ENCODE measurements at places on chromosomes 5 and 9. TPM values are rescaled to one million over a fixed set of nuclear protein-coding genes. Genes with fewer than 3 reads are reported as not detected.

The ZDHHC11B gene
- total RNA-seq = 0.29 TPM

The FOXD4 gene
- 0.17 TPM for total RNA-seq

The DOCK8 gene
- total RNA-seq = 0.44 TPM

The CCNI2 gene
- not detected for total RNA-seq

The TMEM232 gene
- 7.6 TPM for total RNA-seq

The MARVELD2 gene
- total RNA-seq = 0.17 TPM

The TEK gene
- 6.4 TPM for total RNA-seq

The GHR gene
- 3.5 TPM for total RNA-seq

The HACD4 gene
- 16.3 TPM for total RNA-seq

The GABRB2 gene
- total RNA-seq = not detected

The SLC36A3 gene
- total RNA-seq = not detected

The PCDHGB7 gene
- total RNA-seq = 16.4 TPM

The PDE6A gene
- total RNA-seq = not detected

The HRCT1 gene
- 0.83 TPM for total RNA-seq
